ENCODE measurements at places on chromosomes 11 and 22.

GRCh38 chr22:41367039-41367679 is 14.6 kb upstream of the TEF start:
- no peak for DNase-seq

DNA sequence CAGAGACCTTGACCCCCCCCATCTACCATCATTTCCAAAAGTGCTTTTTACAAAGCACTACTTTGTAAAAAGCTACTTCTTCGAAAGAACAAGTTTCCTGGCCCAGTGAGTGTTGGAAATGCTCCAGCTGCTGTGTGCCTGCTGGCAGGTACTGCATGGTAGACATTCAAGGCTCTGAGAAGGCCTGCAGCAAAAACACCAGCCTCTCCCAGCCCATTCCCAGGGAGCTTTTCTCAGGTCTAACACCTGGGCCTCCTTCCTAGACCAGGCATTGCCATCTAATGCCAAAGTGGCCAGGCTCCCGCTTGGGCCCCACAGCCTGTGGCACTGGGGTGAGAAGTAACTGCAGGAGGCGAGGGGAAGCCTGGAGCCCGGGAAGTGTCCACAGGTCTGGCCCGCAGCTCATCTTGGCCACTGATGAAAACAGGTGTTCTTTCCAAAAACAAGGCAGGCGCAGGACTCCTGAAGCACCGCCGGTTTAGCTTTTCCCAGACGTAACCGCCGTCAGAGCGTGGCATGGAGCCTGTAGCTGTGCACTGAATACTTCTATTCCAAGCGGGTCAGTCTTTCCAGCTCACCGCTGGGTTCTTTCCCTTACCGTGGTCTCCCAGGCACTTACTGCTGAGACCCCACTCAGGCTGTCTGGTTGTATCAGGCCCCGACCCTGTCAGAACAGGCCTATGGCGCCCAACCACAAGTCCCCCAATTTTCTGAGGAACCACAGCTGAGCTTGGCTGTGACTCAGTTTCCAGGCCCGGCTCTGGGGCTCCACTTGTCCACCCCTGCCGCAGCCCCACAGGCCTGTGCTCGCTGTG is 1.2 kb upstream of the TCIRG1 start:
- no peak for DNase-seq

DNA sequence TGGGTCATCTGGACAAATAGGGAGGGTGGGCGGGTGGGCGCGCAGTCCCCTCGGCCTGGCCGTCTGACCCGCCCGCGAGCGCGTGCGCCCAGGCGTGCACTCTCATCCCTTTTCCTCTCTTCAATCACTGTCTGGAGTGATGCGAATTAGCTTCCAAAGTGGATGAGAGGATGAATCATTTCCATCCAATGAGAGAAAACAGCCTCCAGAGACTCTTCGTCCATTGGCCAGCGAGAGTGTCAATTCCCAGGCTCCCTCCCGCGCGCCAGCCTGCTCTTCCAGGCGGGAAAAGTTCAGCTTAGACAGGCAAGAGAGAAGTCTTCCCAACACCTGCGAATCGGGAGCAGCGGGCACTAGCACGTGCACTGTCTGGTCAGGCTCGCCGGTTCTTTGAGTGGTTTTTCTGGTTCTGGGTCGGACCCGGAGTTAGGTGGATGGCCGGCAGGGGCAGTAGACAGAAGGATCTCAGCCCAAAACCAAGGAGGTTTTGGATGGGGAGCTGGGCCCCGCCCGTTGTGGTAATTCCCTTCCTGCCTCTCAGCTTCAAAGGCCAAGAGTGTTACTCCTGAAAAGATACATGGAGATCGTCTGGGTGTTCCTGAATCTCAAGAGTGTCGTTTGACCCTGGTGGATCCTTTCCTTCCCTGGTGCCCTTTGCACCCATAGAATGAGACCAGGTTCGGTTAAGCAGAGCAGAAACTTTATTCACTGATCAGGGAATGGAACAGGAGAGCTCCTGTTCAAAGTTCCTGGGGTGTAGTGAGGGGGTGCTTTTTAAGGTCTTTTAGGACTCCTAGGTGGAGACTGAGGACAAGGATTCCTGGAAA is 33.4 kb upstream of the GLYATL1 start:
- DNase-seq: no peak

- DNase-seq: no peak
Measured at GRCh38 chr22:24688256-24688655, 85.3 kb downstream of the GGT1 start.

DNA sequence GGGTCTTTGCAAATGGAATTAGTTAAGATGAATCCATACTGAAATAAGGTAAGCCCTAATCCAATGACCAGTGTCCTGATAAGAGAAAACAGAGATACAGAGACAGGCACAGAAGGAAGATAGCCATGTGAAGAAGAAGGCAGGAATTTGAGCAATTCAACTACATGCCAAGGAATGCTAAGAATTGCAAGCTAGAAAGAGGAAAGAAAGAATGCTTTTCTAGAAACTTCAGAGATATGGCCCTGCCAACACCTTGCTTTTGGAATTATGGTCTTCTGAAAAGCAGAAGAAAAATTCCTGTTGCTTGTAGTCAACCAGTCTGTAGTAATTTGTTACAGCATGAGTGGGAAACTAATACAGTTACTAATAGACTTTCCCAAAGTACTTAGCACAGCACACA is 111.3 kb downstream of the SLC17A6 start:
- DNase-seq: no peak

GRCh38 chr11:122686111-122686510 is 30.6 kb downstream of the UBASH3B start:
- no peak for DNase-seq

DNA sequence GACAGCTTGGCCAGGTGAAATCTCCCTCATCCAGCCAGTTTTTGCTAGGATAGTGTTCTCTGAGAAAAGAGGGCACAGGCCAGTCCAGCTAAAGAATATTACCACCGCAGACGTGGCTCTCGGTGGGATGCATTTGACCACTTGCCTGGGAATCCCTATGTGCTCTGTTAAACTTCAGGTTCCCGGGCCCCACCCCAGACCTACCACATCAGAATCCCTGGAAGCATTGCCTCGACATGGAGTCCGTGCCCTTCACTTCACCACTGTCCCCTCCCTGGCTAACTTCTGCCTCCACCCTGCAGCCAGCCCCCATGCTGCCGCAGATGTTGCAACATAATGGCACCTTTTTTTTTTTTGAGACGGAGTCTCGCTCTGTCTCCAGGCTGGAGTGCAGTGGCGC is 56.9 kb upstream of the EMID1 start:
- DNase-seq: no peak

Measured in GM20000 (cell line).